Pulmonary artery endothelial cell (primary cell): ENCODE measurements at places on chromosomes 11 and 22. TPM values are rescaled to one million over a fixed set of nuclear protein-coding genes. Genes with fewer than 3 reads are reported as not detected.

DNA sequence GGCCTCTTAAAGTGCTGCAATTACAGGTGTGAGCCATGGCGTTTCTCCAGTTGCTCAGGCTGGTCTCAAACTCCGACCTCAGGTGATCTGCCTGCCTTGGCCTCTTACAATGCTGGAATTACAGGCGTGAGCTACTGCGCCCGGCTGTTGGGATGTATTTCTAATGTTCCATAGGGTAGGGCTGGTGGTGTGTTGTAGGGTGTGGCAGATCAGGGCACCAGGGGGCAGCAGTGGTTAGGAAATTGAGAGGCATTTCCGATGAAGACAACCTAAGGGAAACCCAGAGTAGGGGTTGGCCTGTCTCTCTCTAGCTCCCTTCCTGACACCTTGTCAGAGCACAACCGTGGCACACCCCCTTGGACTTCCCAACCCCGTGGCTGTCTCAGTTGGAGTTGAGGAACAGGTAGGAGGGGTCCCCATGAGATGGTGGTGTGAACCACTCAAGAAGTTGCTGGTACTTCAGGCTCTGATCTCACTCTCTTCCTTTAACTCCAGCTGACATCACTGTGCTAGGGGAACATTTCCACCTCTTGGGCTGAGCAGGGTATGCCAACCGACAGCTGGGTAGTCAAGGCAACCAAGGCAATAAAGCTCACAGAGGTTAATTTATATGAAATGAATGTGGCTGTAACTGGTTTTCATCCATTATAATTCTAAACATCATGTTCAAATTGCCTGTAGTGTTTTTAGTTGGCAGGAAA is 33.0 kb downstream of the YWHAH start:
- peak; percentile 17 for DNase-seq

DNA sequence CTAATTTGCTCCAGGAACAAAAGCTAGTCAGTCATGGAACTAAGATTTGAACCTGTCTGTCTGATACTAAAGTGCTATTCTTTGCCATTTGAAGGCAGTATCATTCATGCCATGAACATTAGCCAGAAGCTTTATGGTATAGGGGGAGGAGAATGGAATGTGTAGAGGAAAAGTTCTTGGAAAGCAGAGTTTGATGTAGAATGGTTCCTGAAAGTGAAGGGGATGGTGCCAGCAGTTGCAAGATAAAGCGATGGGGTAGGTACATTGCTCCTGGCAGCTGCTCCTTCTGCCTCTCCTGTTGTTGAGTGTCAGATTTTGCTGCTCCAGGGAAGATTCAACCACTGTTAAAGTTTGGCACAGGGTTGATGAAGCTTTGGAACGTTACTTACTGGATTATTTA is 53.4 kb downstream of the ARHGAP42 start:
- no peak for DNase-seq

- DNase-seq, result no peak
Measured at GRCh38 chr22:22786301-22787115, 101.1 kb upstream of the IGLL5 start.

CHEK1 gene
- 36.1 and 56.6 TPM in 2 replicates for total RNA-seq

- DNase-seq, result no peak
Measured at GRCh38 chr11:5967708-5968107, 586 bp downstream of the OR56A5 start.

- DNase-seq, result no peak
Measured at GRCh38 chr11:5283882-5284281, 14.1 kb upstream of the HBE1 start.
